HS-5 (cell line): ENCODE measurements at places on chromosomes 2 and 18.

GRCh38 chr2:190767821-190768220 is 112.8 kb upstream of the GLS start:
- DNase-seq = no peak

DNA sequence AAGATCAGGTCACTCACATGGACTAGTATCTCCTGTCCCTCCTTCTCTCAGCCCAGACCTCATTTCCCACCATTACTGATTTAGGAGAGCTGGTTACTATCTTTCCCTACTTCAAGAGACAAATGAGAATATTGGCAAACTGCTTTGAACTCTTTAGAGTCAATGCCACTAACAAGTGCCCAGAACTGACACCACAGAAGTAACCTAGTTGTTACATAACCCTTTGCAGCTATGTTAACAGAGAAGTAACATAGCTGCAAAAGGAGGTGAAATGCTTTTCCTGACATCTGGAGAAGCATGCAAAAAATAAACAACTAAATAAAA is 30.0 kb downstream of the TGFA start:
- DNase-seq = no peak

DNA sequence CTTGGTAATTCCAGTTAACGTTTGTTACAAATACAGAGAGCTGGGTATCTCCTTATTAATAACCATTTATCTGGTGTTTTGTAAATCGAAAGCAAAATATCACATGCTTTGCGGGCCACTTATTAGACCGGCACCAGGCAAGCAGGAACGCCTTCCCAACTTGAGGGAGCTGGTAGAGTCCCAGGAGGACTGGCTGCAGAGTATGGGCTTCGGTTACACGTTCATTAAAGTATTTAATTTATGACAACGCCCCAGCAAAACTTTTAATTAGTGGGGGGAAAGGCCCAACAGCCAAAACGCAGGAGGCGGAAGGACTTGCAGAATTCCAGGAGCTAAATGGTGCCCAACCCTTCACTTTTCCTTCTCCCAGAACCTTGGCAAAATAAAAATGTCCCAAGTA is 3.7 kb downstream of the SMAD7 start:
- DNase-seq = no peak

DNA sequence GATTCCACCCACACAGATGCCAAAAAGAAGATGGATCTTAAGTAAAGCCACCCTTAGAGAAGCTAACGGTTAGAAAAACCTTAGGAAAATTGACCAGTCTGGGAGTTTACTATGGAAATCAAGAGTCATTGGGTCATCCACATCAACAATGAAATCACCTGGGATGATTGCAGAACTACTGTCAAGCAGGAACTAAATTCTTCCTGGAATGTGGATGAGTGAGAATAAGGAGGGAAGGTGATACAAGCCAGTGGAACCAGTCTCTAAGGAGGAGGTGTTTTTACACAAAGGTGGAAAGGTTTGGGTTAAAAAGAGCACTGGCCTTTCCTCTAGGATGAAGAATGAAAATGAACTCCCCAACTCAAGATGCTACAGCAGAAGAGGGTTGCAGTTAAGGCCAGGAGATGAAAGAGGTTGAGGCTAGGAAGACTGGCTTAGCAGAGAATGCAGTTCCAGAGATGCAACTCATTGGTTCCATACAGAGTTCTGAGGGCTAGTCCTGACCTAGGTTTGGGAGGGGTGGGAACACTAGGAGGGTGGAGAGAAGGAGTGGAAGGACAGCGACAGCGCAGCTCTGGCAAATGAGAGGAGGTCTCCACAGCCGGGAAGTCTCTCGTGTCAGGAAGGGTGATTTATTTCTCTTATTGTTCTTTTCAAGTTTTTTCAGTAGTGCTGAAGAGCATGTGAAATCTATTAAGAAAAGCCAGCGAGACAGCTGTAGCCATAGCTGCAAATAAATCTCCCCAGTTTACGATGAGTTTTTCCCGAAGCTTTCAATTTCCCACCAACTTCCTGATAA is 27.7 kb upstream of the KDM3A start:
- no peak for DNase-seq

DNA sequence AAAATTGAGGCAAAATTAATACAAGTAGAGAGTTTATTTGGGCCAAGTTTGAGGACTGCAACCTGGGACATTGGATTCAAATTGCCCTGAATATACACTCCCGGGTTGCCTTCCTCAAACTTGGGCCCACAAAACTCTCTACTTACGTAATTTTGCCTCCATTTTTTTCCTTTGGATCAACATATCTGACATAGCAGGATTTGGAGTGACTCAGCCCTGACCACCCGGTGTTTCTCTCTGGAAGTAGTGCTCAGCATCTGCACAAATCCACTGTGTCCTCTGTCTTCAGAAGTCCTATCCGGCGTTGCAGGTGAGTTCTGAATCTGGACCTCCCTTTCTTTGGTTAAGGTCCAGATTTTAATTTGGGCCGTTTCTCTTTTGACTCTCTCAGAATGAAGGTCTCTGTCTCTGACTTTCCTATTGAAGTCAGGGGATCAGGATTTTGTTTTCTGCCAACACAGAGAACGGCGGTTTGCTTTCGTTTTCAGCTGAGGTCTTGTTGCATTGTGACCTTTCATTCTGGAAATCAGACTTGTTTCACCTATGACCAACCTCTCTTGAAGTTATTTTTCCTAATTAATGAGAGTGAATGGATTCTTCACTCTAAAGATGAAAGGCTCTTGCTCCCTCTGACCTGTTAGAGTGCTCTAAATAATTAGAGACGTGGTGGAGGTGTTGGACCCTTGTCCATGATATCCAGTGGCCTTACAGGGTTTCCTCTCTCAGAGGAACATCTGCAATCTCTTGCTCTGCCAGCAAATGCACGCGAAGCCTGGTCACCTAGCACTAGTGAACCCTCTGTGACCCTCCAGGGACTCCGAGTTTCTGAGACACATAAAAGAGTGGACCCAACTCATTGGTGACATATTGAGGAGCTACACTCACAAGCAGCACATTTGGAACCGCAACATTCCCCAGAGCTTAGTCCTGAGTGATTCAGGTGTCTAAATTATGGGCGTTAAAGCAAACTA is 13.6 kb downstream of the TCF23 start:
- DNase-seq = peak; percentile 18

DNA sequence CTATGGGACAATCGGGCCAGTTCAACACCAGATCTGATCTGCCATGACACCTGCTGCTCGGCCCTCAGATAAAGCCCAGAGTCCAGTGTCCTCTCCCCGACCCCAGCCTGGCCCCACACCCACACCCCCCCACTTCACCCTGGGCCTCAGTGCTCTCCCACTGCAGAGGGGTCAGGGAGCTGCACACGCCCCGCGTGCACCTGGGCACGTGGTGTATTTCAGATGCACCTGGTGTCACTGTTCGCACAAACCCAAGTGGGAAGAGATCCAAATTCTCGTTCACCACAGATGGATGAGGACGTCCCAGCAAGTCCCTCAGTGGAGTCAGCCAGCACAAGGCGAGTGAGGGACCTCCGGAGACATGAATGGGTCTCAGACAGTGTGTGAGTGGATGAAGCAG is 161.3 kb downstream of the RTP5 start:
- DNase-seq = no peak

- no peak for DNase-seq
Measured at GRCh38 chr18:73750052-73750451, 397.6 kb downstream of the FBXO15 start.

DNA sequence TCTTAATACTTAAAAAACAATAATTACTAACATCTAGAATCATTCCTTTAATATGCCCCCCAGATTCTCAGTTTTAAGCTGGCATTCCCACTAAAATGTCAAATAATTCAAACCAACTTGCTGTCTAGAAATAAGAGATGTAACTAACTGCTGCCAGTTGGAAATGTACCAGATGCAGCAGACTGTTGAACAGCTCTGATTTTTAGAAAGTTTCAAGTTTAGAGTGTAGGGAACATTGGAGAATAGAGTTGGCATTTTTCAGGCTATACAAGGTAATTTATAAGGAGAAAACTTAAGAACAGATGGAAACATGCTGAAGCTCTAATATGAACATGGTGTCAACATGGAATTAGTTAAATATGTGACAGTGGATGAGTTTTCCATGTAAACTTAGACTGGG is 101.4 kb downstream of the PTRHD1 start:
- DNase-seq = no peak

- no peak for DNase-seq
Measured at GRCh38 chr2:158776231-158776630, 18.9 kb upstream of the DAPL1 start.

DNA sequence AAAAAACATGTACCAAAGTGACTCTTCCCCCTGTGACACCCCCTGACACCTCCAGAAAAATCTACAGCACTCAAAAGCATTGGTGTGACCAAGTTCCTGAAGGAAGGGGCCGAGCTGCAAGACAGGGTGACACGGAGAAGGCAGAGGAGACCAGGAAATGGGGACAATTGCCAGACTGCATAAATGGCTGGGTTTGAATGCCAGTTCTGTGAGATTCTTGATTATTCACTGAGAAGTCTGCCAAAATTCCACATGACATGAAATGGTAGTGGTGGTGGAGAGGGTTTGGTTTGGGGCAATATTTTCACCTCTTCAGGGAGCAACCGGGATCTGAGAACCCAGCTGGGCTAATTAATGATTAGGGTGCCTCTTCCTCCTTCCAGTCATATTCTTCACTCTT is 178.5 kb downstream of the ARL4C start:
- DNase-seq = no peak

- DNase-seq = peak; percentile 92
Measured at GRCh38 chr2:30373881-30374302, 73.2 kb upstream of the LCLAT1 start.

DNA sequence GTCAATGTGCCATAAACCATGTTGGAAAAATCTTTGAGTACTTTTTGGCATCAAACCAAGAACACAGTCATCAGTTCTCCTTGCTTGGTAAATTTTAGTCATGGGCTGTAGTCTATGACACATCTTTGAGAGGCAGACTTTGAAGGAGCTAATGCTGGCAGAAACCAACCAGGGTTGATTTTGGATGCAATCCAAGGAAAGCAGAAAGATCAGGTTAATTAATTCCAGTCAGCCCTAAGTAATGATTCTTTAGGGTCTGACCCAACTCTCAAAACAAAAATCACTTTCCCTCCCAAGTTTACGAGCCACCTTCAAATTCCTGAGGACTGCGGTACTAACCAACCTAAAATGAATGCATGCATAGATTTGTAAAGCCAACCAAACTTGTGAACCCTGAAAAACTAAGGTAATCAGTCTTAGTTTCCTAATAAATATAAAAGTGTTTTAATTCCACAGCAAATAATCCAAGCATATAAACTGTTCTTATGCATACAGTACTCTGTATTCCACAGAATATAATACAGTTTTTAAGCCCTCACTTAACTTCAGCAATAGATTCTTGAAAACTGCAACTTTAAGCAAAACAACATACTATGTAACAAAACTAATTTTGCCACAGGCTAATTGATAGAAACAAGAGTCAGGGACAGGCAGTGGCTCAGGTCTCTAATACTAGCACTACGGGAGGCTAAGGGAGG is 22.0 kb downstream of the AP1S3 start:
- DNase-seq = peak; percentile 98

- no peak for DNase-seq
Measured at GRCh38 chr2:20571644-20572215, 79.2 kb downstream of the HS1BP3 start.

DNA sequence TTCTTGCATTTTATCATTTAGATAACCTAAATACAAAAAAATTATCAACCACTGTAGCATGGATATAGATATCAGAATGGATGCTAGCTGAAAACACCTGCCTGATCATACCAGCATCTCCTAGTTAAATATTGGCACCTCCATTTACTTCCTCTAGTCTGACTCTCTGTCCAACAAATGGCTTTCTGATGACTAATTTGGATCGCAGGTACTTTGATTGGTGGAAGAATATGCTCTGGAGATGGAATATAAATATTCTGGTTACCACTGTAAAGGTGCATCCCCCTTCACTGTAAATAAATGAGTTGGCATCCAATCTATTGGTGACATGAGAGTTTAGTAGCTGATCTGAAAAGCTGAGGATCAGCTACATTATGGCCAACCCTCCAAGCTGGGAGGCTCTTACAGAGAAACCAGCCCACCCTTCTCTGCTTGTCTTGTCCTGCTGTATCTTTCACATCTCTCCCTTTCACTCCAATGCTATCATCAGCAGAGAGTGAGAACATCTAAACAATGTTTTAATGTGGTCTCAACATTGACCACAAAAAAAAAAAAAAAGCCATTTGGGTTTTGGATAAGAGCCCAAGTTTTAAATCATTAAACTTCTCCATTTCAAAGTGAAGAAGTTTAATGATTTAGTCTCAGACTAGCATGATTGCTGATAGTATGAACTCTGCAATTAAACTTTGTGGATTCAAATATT is 90.5 kb downstream of the PMAIP1 start:
- DNase-seq = no peak

- DNase-seq = no peak
Measured at GRCh38 chr2:58341047-58341446, 99.9 kb upstream of the FANCL start.

DNA sequence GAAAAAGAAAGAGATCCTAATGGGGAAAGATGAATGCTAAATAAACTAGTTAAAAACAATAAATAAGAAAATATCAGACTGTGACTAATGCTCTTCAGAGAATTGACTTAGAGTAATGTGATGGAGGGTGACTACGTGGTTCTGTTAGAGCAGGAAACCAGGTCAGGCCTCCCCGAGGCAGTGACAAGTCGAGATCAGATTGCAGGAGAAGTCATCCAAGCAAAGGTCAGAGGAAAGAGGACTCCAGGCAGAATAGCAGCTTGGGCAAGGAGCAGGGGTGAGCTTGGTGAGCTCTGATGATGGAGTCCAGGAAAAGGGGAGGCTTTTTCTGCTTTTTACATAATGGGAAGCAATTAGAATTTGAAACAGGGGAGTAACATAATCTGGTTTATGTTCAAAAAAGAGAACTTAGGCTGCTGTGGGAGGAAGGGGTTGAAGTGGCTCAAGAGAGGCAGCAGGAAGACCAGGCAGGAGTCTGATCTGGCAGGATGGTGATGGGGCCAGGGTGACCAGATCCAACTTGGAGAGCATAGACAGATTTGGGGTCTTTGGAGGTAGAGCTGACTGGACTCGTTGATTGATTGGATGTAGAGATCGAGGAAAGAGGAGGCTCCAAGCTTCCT is 27.3 kb upstream of the ITGB6 start:
- DNase-seq = no peak

DNA sequence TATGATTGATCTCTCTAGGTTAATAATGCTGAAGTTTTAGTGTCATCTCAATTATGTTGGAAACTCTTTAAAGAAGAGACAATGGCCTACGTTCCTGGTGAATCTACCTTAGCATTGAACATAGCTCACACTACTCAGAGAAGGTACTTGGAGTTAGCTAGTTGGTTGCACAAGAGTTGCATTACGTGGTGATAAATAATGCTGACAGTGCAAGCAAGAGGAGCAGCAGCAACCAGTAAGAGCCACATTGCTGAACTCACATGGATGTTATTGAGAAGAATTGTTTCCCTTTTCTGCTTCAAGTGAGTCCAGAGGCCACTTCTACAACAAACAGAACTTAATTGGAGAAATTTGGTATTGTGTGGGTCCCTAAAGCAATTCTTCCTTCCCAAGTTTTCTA is 737.1 kb downstream of the TDRD15 start:
- no peak for DNase-seq

DNA sequence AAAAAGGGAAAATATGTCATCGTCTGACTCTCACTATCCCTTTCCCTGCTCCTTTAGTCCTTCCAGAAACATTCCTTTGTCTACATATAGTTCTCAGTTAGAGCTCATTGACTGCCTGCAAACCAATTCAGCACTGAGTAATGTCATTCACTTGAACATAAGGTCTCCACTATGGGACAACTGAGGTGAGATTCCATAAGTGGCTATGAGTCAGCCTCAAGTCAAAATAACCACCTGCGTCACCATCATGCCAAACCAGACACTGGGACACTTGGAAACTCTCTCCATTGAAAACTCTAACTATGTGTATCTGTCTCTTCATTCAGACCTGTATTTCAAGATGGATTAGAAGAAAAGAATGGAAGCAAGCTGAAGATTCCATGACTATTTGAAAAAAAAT is 878.0 kb upstream of the PIK3C3 start:
- no peak for DNase-seq
